ENCODE measurements at places on chromosomes 12 and 14.

- peak; percentile 43 for DNase-seq
These were observed 821 bp downstream of the TMEM106C start for GRCh38 chr12:47964106-47964728.

- DNase-seq = no peak
These were observed at the start of gene PRPH for GRCh38 chr12:49295082-49295936. Gene PRPH, plus strand, starts transcription at chr12:49295147. Its CDS starts 54 bp downstream, at chr12:49295201.

GRCh38 chr12:10075451-10075850 lies 23.3 kb downstream of the CLEC1A start:
- DNase-seq = no peak

GRCh38 chr12:54258201-54258681 lies 21.7 kb downstream of the CBX5 start:
- no peak for DNase-seq

- no peak for DNase-seq
These were observed 8.5 kb downstream of the IRAK3 start for GRCh38 chr12:66197495-66197921.

- DNase-seq = no peak
These were observed 25.6 kb upstream of the CHPT1 start for GRCh38 chr12:101671833-101672232.

GRCh38 chr12:3747543-3747942 lies 5.4 kb downstream of the CRACR2A start:
- no peak for DNase-seq

- DNase-seq = no peak
These were observed 11.5 kb upstream of the KANSL2 start for GRCh38 chr12:48693572-48693971.

GRCh38 chr14:79413734-79414428 lies 797.4 kb downstream of the DIO2 start:
- DNase-seq = no peak

DNA sequence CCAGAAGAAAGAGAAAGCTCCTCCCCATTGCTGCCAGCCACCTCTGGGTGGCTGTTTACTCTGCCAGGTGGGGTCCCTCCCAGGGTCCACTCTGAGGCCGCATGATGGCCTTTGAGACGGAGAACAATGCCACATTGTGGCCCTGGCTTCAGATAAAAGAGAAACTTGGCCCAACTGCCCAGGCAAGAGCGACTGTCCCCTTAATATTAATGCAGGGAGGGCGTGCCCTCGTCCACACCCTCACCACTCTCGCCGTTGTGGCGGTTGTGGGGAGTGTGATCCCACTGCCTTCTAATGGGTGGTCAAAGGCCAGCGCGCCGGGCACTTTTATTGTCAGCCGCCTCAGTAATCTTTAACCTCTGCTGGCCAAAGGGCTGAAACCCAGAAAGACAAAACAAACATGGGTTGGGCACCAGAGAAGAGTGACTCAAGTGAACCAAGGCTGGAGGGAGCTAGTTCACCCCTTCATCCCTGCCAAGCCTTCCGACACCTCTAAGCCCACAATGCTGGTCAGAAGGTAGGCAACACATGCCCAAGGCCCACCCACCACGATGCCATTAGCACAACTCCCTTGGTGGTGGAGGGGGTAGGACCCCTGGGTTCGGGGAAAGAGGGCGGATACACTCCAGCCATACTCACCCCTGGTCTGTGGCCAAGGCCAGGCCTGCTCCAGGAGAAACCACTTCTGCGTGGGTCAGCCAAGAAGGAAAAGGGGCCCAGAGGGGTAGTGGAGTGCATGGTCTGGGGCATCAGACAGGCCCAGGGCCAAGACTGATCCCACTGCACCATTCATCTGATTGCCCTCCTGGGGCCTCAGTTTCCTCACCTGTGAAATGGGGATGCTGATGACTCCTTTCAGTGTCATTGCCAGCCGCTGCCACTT lies 44.5 kb upstream of the BCL11B start:
- DNase-seq = no peak

DNA sequence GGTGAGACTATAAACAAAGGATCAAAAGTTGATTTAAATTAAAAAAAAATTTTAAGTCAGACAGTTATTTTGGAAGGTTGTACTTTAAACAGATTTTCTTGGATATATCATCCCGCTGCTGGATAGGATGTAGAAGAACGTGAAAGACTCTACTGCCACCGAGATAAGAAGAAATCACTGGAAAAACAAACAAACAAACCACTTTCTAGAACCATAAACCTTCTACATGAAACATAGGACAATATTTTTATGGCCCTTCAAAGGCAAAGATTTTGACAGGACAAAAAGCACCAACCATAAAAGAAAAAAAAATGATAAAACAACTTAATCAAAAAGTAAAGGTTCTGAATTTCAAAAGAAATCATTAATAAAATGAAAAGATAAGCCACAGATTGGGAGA lies 268.2 kb upstream of the DAAM1 start:
- DNase-seq = no peak

DNA sequence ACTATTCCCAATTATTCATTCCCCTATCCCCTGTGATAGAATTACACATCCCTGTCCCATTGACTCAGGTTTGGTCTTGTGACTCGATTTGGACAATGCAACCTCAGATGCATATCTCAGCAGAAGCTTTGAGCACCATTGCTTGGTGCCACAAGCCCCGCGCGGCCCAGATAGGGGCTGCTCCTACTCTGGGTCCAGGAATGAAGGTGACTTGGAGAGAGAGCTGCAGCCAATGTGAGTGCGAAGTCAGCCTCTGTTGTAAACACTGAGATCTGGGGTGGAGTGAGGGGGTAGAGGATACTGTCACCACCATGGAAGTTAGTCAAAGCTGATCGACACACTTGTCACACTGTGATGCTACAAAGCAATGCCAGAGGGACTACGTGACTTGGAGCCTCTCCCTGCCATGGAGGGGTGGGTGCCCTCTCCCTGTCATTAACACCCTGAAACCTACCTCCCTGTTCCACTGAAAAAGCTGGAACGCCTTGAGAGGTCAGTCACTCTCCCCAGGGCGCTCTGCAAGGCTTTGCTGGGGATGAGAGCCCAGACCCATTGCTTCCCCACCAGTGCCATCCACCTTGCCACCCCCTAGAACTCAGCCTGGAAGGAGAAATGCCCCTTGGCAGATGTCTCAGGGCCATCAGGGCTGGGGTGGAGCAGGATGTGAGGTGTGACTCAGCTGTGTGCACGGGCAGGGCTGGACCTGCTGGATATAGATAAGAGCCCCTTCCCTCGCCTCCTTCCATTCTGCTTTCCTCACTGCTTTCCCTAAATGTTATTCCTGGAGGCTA lies 6.6 kb upstream of the PLEK2 start:
- no peak for DNase-seq

- no peak for DNase-seq
These were observed 43.1 kb upstream of the KRR1 start for GRCh38 chr12:75554556-75554880.

GRCh38 chr14:70666361-70666686 lies 24.6 kb downstream of the TTC9 start:
- no peak for DNase-seq

DNA sequence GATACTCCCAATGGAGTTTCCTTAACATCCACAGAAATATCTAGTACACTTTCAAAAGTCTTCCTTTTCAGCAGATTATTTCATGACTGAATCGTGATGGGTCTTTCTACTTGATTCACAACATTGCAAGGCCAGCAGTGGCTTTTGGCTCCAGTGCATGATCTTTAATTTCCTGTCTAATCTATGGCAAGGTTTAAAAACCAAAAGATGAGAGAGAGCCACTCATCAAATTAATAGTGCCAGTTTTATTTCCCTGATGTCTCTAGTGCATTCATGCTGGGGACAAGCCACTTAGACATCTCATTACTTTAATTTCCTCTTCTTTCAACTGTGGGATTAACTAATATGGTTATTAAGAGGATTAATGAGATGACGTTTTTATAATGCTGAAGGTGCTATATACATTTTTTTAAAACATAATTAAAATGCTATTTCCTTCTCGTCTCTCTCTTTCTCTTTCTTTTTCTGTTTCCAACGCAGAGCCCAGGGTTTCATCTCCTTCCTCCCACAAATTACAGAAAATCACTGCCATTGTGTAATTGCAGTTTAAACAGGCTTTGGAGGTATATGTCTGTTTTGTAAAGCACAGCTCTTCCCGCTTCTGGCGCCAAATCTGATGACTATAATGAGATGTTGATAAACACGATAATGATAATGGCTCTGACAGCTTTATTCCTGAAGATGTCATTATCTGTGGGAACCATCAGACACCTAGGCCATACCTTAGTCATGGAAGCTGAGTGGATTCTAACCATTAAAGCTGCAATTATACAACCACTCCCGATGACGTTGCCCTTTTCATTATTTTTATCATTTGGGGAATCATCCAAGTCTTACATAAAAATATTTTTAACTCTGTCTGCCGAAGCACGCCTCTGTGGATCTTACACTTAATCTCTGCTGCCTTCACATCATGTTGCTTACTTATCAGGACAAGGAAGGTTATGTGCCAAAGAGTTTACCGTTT lies 103.1 kb upstream of the PPM1H start:
- peak; percentile 17 for DNase-seq

DNA sequence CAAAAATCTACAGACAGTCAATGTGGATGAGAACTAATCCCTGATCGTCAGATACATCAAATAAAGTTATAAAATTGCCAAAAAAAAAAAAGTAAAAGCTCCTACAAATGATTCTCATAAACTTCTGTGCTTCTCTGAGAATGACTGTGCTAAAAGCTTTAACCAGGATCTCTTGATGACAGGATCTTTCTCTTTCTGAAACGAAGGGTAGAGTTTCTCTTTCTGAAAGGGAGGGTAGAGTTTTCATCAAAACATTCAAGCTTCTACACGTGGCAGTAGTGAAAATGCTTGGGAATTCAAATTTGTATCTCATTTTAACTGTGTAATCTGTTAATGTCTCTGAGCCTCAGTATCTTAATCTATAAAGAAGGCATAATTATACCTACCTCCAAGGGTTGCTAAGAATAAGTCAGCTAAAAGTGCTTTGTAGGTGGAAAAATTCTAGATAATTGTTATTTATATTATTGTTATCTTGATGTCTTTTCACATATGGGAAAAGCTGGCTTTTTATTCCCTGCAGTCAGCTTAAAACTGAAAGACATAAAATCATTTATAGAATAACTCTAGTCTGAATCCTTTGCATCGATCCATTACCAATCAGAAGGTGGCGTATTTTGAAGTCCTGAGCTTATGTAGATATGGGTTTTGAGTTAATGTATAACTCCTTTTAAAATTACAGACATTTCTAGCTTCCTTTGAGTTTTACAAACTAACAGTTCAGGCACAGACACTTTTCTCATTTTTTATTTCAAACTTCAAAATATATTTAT lies 157.4 kb downstream of the DACT1 start:
- DNase-seq = no peak

DNA sequence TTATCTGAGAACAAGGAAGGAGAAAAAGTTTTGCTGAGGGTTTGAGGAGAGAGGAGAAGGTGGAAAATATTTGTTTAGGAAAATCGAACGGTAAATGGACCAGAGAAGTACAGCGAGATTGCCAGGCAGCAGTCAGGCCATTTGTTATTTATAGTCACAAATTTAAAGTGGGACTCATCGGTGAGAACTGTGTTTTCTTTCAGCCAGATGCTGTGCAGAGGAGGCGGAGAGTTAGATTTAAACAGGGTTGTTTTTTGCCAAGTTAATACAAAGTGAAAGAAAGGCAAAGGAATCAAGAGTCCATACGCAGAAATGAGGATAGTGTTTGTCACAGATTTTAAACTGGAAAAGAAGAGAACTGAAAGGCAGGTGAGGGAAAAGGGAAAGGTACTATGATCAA lies 200.6 kb upstream of the CNOT2 start:
- no peak for DNase-seq

DNA sequence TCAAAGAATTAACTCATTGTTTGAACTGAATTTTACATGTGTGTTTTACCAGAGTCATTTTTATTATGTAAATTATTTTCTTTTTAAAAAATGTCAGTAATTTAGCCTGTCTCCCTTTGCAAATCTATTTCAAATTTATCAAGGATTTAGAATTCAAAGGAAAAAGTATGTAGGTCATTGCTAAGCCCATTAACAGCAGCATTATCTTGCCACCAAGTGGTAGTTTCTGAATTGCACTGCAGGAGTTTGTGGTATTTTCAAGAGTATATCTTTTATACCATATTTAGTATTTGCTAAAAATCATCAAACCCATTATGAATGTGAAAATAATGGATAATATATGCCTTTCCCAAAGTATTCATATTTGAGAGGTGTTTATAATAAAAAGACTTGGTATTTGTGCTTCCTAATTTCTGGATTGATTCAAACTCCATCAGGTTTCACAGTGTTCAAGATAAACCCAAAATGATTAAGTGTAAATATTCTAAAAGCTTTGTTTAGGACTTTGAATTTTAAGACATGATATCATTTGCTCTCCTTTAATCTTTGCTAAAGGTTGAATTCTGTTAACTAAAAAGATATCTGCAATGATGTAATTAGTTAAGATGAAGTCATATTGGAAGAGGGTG lies 711.4 kb downstream of the FSCB start:
- no peak for DNase-seq

DNA sequence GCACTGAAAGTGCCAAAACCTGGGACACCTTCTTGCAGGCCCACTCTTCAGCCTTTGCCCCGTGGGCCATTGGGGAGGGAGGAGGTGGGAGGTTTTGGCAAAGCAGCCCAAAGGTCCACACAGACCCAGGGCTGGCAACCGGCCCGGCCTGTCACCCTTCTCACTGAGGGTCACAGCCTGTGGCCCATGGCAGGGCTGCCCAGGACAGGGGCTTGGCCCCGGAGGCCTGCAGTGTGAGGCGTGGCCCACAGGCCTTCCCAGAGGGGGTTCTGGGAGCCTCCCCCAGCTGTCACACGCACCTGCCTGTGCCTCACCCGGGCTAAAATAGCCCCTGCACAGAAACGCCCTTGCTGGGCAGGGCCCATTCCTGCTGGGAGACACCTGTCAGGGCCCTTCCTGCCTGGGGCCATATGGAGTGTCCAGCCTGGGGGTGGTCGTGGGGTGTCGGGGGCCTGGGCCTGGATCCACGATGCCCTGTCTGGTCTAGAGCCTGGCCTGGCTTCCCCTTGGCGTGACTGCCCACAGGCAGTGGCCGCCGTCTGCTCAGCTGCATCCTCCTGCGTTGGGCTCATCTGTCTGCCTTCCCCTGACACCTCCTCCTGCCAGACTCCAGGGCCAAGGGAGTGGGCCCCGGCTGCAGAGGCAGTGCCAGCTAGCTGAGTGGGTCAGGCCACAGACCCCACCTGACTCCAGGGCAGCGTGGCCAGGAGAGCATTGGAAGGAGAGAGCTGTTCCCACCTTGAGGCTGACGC lies 19.2 kb downstream of the PACS2 start:
- DNase-seq = no peak

- DNase-seq = no peak
These were observed 23.1 kb downstream of the AEBP2 start for GRCh38 chr12:19462406-19462805.

DNA sequence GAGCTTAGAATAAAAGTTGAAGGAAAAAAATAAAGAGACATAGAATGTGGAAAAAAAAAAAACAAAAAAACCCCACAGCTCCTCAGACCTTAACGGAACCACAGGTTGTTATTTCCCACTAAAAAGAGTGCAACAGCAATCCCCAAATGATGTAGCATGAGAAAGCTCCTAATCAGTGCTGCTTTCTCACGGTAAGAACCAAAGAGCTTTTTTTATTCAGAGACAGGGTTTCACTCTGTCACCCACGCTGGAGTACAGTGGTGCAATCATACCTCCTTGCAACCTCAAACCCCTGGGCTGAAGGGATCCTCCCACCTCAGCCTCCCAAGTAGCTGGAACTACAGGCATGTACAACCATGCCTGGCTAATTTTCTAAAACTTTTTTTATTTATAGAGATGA lies 13.3 kb downstream of the NDUFA12 start:
- DNase-seq = no peak

Data from SK-N-DZ (cell line).